Pancreas (tissue), 10 donors: ENCODE measurements at places on chromosomes 2 and 18. TPM values are rescaled to one million over a fixed set of nuclear protein-coding genes. Genes with fewer than 3 reads are reported as not detected.
A peak's percentile ranks its signal among the peaks of the same experiment; 100 is the strongest.

NAT8 gene
- polyA plus RNA-seq: not detected

ASB18 gene
- polyA plus RNA-seq: not detected

LRATD1 gene
- 3.0 TPM for polyA plus RNA-seq

KCNG3 gene
- polyA plus RNA-seq: 0.77 TPM

ECEL1 gene
- 0.99 TPM for polyA plus RNA-seq

TSHZ1 gene
- polyA plus RNA-seq: 4.7 TPM

SLC38A11 gene
- polyA plus RNA-seq: 2.5 TPM

ITPRIPL1 gene
- polyA plus RNA-seq: 0.38 TPM

DNA sequence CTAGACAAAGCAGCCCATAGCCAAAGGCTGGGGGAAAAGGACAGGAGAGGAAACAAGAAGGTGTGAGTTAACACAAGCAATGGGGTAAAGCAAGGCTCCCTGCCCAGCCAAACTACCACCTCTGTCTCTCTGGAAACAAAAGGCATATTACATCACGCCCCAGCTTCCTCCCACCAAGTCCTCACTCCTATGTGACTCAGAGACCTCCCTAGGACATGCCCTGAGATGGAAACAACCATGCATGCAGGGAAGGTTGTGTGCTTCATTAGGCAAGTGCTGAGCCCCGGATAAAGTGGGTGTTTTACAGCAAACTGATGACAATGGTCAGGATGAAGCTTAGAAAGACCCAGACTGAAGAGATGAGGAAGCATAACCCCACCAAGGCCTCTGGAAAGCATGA is 9.0 kb upstream of the ATRAID start:
- no peaks in the 10 kb centered on the region for H3K4me1 ChIP-seq
- H3K27ac ChIP-seq: no peak overlapping the region
- H3K4me3 ChIP-seq: no peak overlapping the region
- H3K36me3 ChIP-seq: no peaks in the 10 kb centered on the region
- H3K27me3 ChIP-seq: no peaks in the 10 kb centered on the region
- DNase-seq: no peak

DNA sequence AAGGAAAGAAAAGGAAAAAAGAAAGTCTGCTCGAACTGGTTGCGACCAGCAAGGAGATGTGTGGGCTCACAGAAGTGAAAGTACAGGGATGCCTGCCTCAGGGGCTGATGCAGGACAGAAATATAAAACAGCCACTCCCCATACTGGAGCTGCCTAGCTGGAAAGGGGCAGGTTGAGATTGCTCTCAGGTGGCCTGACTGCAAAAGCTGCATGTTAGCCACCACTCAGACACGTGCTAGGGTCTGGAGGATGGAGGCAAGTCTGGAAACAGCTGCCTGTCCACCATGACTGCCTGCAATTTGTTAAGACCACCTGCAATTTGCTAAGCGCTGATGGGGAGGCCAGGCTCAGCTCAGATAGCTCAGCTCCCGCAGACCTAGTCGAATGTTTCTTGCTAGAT is 17.9 kb downstream of the B3GNT7 start:
- DNase-seq: no peak
- H3K27me3 ChIP-seq: no peaks in the 10 kb centered on the region
- H3K27ac ChIP-seq: no peak overlapping the region
- H3K4me3 ChIP-seq: no peak overlapping the region

DNA sequence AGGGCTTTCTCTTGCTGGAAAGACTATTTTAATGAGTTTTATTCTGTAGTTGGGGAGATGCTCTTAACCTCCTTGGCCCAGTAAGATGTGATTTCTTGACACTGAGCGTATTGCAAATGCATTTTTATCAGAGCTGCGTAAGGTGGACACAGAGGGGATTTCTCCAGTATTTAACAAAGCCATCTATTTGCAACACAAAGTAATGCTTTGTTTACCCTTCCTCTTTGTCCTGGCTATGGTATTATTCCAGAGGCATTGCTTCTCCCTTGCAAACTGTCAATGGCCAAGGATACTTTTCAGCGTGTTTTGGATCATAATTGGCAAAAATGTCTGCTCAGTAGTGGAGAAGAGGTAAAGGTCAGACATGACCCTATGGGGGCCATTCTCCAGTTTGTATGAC is 90.8 kb upstream of the PIK3C3 start:
- H3K36me3 ChIP-seq: no peaks in the 10 kb centered on the region
- no peak overlapping the region for H3K4me3 ChIP-seq
- no peaks in the 10 kb centered on the region for H3K27me3 ChIP-seq
- no peaks in the 10 kb centered on the region for H3K4me1 ChIP-seq
- no peak overlapping the region for H3K27ac ChIP-seq

- no peak overlapping the region for H3K27ac ChIP-seq
- no peak overlapping the region for H3K4me3 ChIP-seq
- DNase-seq: no peak
- H3K27me3 ChIP-seq: no peaks in the 10 kb centered on the region
Measured at GRCh38 chr2:190838492-190838910, 42.1 kb upstream of the GLS start.

DNA sequence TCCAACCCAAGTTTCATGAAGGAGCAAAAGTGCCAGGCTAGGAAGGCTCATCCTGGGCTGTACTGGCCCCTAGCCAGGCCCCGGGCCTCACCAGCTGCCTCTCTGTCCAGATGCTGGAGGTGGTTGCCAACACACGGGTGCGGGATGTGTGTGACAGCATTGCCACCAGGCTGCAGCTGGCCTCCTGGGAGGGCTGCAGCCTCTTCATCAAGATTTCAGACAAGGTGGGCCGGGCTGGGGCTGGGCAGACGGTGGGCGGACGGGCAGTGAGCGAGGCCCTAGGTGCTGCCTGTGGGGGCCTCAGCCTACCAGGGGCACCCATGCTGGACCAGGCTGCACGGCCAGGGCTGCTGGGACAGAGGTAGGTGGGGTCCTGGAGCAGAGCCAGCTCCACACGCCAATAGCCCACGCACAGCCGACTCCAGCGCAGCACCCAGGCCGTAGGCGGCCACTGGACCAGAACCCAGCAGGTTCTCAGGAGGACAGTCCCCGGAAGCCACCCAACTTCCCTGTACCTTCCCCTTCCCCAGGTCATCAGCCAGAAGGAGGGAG is 11.8 kb upstream of the GPR17 start:
- H3K27ac ChIP-seq: no peak overlapping the region
- no peak overlapping the region for H3K4me3 ChIP-seq
- DNase-seq: no peak
- no peaks in the 10 kb centered on the region for H3K4me1 ChIP-seq
- H3K27me3 ChIP-seq: no peaks in the 10 kb centered on the region

DNA sequence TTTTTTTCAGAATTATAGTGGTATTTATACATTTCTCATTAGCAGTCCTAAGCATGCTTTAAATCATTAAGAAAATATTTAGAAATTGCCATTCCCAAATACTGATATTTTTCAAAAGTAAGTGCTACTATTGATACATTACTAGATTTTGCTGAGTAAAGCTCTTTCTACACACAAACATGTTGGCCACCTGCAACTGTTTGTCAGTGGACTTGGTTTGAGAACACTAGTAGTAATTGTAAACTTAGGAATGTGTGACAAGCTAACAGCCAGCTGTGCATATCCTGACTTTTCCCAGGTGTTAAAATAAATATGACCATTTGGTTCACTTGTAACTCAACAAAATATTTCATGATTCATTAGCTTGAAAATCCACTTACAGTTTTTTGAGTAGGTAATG is 103.1 kb downstream of the MSTN start:
- H3K4me1 ChIP-seq: peaks cover 8% of the 10 kb centered on the region
- H3K36me3 ChIP-seq: no peaks in the 10 kb centered on the region
- no peaks in the 10 kb centered on the region for H3K27me3 ChIP-seq
- H3K4me3 ChIP-seq: no peak overlapping the region
- peak; percentile 73 for DNase-seq
- no peak overlapping the region for H3K27ac ChIP-seq

GRCh38 chr18:41659438-41660130 is 295.4 kb upstream of the PIK3C3 start:
- no peak overlapping the region for H3K4me3 ChIP-seq
- H3K27me3 ChIP-seq: no peaks in the 10 kb centered on the region
- no peaks in the 10 kb centered on the region for H3K36me3 ChIP-seq
- DNase-seq: no peak
- no peak overlapping the region for H3K27ac ChIP-seq

DNA sequence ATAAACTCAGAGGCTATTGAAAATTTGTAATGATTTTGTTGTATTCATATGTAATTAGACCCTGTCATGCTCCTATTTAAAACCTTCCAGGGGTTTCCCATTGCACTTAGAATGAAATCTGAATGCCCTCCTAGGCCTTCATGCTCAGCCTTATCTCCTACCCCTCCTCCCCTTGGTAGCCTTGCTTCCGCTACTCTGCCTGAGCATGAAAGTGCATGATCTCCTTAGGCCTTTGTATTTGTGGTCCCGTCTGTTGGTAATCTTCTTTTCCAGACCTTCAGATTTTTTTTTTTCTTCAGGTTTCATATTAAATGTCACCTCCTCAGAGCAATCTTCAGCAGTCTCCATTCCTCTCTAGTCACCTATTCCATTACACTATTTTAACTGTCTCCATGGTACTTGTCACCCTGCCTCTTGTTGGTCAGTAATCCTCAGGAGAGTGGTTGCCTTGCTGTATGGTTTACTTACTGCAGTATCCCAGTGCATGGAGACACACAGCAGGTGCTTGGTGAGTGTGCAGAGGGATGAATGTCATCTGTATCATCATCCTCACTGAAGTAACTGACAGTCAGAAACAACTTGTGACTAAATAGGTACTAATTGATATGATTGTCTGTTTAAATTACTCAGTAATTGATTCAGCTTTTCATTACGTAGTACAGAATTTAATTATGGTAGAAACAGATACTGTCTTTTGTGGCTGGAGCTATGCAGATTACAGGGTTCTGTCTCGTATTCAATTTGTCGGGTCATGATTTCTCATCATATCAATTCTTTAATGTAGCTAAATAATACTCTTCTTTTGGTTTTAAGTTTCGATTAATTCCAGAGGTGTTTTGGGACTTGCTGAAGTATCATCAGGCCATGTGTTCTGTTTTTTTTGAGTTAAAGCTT is 63.9 kb downstream of the PHLPP1 start:
- H3K27ac ChIP-seq: no peak overlapping the region
- no peak for DNase-seq
- H3K27me3 ChIP-seq: no peaks in the 10 kb centered on the region
- H3K4me3 ChIP-seq: no peak overlapping the region
- H3K4me1 ChIP-seq: no peaks in the 10 kb centered on the region
- no peaks in the 10 kb centered on the region for H3K36me3 ChIP-seq

GRCh38 chr18:61637319-61637718 is 255.5 kb downstream of the RNF152 start:
- DNase-seq: peak; percentile 61
- no peak overlapping the region for H3K4me3 ChIP-seq
- H3K4me1 ChIP-seq: peaks cover 18% of the 10 kb centered on the region
- no peak overlapping the region for H3K27ac ChIP-seq
- no peaks in the 10 kb centered on the region for H3K27me3 ChIP-seq

DNA sequence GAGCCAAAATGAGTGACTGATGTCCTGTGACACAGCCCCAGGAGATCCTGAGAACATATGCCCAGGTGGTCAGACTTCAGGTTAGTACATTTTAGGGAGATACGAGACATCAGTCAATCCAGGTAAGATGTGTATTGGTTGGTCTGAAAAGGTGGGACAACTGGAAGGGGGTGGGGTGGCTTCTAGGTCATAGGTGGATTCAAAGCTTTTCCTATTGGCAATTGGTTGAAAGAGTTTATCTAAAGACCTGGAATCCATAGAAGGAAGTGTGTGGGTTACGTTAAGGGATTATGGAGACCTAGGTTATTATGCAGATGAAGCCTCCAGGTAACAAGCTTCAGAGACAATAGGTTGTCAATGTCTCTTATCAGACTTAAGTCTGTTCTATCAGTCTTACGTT is 136.5 kb downstream of the ZNF532 start:
- no peak overlapping the region for H3K4me3 ChIP-seq
- H3K36me3 ChIP-seq: no peaks in the 10 kb centered on the region
- H3K27me3 ChIP-seq: no peaks in the 10 kb centered on the region
- DNase-seq: no peak
- no peak overlapping the region for H3K27ac ChIP-seq

- H3K27ac ChIP-seq: no peak overlapping the region
- peak; percentile 69 for DNase-seq
- no peak overlapping the region for H3K4me3 ChIP-seq
- no peaks in the 10 kb centered on the region for H3K27me3 ChIP-seq
Measured at GRCh38 chr2:200905618-200906296, 16.6 kb downstream of the NIF3L1 start.

DNA sequence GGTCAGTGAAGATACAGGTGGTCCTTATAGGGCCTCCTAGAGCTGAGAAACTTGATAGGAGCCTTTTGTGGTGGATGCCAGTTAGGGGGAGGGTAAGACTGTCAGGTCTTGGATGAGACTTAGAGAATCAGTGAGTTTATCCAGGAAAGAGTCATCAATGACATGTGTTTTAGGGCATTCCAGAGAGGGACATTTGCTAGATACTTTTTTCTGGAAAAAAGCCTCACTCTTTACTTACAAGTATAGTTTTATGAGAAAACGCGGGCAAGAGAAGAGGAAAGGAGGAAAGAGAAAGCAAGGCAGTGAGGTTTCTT is 24.5 kb upstream of the MSGN1 start:
- no peaks in the 10 kb centered on the region for H3K4me1 ChIP-seq
- no peaks in the 10 kb centered on the region for H3K36me3 ChIP-seq

- H3K27ac ChIP-seq: no peak overlapping the region
- no peak overlapping the region for H3K4me3 ChIP-seq
- no peaks in the 10 kb centered on the region for H3K27me3 ChIP-seq
- no peak for DNase-seq
Measured at GRCh38 chr18:49362431-49362830, 98.0 kb downstream of the DYM start.

- no peaks in the 10 kb centered on the region for H3K4me1 ChIP-seq
- H3K4me3 ChIP-seq: no peak overlapping the region
- H3K36me3 ChIP-seq: no peaks in the 10 kb centered on the region
- H3K27me3 ChIP-seq: no peaks in the 10 kb centered on the region
- no peak for DNase-seq
Measured at GRCh38 chr18:24168496-24168895, 29.6 kb downstream of the CABYR start.

DNA sequence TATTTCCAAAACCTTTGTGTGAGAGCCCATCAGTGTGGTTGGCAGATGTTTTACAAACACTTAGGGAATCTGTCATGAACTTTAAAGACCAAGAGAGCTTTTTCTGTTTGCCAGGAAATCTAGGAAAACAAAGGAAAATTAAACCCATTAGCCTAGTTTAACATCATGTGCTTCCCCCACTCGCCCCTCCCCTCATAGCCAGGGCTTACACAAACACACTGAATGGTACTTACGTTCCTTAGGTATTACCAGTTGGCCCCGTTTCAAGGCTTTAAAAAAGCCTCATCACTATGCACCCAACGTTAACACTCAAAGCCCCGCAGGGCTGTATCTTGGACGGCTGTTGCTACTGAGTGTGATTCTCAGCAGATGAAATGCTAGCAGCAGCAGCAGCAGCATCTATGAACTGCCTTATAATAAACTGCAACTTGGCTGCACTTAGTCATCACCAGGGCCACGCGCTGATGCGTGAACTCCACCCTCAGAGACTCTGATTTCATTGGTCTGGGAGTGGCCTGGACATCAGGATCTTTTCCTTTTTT is 20.1 kb upstream of the TTC39C start:
- H3K4me3 ChIP-seq: no peak overlapping the region
- no peak overlapping the region for H3K27ac ChIP-seq
- H3K27me3 ChIP-seq: no peaks in the 10 kb centered on the region
- H3K36me3 ChIP-seq: no peaks in the 10 kb centered on the region

GRCh38 chr2:67974559-67975430 is 88.0 kb downstream of the C1D start:
- peaks cover 4% of the 10 kb centered on the region for H3K4me1 ChIP-seq
- no peaks in the 10 kb centered on the region for H3K27me3 ChIP-seq
- H3K36me3 ChIP-seq: no peaks in the 10 kb centered on the region
